Esophagus squamous epithelium (tissue), 5 donors: ENCODE measurements at places on chromosomes 3 and 15.

- no peak for DNase-seq
Observed at GRCh38 chr3:144593881-144594280, 622.3 kb downstream of the DIPK2A start.

DNA sequence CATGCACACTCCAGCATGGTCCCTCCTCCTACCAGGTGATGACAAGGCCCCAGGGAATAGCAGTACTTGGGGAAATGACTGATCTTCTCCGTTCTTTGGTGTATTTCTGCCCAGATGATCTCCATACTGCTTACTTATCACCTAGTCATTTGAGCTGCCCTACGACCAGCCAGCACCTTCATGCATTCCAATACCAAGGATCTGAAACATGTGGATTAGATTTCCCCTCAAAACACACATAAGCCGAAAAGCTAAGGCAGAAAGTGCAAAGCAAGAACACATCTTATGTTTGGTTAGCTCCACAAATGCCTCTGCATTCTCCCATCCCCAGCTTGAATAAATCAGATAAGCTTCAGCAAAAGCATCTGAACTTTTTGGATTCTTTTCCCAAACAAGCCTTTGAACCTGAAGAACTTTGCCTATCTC lies 64.8 kb upstream of the BCL6 start:
- no peak for DNase-seq

- no peak for DNase-seq
Observed at GRCh38 chr3:143847787-143848631, at the start of gene SLC9A9. Gene SLC9A9, minus strand, starts transcription at chr3:143848468. Its CDS starts 146 bp downstream, at chr3:143848322.

DNA sequence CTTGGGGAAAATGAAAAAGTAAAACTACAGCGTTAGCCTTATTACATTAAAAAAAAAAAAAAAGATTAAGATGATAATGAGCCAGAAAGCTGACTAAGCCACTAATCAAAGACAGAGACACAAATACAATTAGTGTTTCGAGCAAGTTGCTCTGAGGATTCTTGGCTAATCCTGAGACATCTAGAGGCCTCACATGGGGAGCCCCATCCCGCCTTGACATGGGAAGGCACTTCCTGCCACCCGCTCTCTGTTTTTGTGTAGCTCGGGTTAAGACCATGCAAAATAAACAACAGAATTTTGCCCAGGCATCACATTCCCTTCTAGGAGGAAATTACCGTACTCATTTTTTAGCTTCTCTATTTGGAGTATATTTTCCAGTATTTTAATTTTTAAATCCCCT lies 15.3 kb downstream of the HESX1 start:
- DNase-seq = no peak

GRCh38 chr3:11757441-11757875 lies 89.2 kb downstream of the TAMM41 start:
- no peak for DNase-seq

GRCh38 chr3:11690863-11691766 lies 47.4 kb upstream of the VGLL4 start:
- no peak for DNase-seq

GRCh38 chr3:142287866-142288638 lies 62.7 kb upstream of the GK5 start:
- DNase-seq = no peak

DNA sequence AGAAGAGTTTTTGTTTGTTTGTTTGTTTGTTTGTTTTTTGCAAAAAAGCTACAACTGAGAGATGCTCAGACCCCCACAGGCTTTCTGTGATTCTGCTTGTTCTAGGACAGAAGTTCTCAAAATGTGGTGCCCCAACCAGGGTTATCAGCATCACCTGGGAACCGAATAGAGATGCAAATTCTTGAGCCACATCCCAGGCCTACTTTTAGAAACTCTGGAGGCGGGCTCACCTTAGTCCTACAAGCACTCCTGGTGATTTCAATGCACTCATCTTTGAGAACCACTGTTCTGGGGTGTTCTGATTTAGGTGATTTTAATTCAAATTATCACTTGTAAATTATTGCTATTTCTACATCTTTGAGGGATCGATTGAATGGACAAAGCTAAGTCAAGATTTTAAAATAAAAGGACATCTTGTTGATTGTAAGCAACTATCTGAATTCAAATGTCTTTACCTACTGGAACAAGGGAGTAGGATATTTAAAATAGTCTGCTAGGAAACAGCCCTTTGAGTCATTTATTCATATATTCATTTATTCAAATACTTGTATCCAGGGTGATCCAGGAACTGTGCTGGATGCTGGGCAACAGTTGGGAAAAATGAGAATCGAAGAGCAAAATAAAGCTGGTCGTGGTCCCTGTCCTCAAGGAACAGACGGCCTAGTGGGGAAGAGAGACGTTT lies 44.7 kb upstream of the CADPS start:
- DNase-seq = no peak

- DNase-seq = no peak
Observed at GRCh38 chr3:95511828-95512227, 1302.6 kb upstream of the EPHA6 start.

GRCh38 chr3:32959371-32959770 lies 7.9 kb downstream of the CCR4 start:
- no peak for DNase-seq

DNA sequence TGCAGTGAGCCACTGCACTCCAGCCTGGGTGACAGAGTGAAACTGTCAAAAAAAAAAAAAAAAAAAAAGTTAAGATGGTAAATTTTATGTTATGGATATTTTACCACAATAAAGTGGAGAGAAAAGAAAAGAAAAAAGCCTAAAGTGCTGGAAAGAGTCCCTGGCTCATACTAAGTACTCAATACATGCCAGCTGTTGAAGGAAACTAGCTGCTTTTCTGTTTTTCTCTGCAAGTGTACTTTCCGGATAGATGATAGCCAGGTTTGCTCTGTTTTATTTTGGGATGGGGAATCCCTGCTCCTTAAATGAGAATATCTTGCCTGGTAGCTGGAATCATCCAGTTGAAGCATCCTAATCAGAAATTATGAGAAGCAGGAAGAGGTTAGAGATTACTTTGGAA lies 10.9 kb downstream of the EID1 start:
- DNase-seq = no peak
